ENCODE measurements at places on chromosomes 1 and 21.

DNA sequence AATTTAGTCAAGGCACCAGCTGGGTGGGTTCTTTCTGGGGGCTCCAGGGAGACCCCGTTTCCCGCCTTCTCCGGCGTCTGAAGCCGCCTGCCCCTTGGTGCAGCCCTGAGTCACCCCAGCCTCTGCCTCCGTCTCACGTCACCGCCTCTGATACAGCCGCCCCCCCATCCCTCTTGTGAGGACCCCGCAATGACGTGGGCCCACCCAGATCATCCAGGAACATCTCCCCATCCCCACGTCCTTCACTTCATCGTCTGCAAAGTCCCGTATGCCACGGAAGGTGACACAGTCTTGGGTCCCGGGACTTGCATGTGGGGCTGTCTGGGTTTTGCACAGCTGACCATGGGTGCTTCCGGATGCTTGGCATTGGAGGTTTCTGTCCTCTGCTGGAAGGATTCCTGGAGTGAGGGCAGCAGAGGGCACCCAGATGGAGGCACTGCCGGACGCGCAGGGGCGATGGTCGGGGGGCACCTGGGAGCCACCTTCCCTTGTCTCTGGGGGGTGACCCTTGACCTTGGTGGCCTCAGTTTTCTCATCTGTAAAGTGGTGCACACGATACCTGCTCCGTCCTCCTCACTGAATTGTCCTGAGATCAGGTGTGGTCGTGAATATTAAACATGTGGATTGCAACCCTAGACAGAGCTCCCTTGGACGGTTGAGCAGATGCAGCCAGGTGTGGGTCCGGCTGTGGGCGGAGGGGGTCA, 58.8 kb downstream of the PRKCZ start:
- no peak for DNase-seq

GRCh38 chr1:79617777-79618176, 611.2 kb upstream of the ADGRL4 start:
- DNase-seq: no peak

GRCh38 chr1:152739841-152740240, 18.0 kb upstream of the KPRP start:
- DNase-seq: no peak

DNA sequence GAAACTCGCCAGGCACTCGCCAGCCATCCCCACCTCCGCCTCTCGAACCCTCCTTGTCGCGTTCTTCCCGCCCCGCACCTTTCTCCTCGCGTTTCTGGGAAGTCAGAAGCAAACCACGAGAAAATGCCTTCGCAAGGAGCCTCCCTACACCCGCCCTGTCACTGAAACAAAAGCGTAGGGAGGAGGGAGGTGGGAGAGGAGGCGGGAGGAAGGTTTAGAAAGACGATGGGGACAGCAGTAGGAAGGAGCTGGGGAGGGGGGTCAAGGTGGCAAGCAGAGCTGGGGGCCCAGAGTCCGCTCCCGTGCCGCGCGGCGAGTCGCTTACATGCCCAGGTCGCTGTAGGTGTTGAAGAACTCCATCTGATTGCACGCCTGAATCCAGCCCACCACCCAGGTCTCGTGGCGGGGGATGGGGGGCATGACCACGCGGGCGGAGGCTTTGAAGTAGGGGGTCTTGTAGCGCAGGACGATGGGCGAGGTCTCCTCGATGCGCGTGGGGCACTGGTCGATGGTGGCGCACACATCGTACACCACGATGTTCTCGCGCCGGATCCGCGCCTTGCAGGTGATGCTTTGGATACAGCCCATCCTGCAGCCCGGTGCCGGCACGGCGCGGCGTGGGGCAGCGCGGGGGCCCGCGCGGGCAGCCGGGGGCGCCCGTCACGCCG, 1.0 kb downstream of the FAM78B start:
- no peak for DNase-seq

DNA sequence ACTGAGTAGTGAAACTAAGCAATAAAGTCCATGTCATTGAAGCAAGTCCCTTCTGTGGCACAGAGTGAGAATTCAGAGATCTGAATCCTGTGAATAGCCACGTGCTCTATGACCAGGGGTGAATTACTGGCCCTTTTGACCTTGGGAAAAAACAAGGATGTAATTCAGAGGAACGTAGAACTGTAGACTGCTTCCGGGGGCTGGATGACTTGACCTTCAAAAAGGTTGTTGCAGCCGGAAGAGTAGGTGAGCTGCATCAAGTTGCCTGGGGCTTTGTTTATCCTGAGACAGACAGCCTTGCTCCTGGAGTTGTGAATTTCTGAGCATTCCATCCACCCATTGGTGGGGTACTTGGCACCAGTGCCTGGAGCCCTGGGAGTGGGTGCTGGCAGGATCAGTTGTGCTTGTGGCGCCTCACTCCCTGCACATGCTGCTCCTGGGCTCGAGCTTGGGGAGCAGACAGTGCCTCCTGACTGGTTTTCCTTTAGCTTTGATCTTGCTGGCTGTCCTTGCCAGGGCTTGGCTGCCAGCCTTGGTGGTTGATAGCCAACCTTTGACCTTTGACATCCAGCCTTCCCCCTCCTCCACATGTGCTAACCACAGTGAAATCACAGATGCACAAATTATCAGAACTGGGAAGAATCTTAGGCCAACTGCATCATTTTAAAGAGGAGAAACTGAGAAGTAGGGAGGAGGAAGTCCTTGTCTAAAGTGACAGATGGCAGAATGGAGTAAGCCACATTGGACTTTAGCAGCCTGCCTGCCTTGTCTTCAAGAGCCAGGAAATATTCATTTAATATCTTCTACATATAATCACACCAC, 16.2 kb upstream of the MYOG start:
- no peak for DNase-seq

DNA sequence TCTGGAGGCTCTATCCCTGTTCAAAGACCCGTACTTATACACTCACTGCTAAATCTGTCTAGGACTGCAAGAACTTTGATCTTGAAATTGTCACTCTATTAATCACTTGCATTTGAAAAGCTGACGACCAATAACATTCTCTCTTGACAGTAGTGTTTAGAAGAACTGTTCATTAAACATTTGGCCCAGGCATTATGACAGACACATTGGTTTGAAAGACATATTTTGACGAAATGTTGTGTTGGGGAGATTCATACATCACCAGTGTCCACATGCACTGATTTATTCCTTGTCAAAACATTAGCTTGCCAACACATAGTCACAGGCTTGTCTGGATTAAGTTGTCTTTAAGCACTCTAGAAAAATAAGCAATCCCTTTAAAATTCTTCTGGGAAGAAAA, 951.3 kb downstream of the ADGRL2 start:
- DNase-seq: no peak

DNA sequence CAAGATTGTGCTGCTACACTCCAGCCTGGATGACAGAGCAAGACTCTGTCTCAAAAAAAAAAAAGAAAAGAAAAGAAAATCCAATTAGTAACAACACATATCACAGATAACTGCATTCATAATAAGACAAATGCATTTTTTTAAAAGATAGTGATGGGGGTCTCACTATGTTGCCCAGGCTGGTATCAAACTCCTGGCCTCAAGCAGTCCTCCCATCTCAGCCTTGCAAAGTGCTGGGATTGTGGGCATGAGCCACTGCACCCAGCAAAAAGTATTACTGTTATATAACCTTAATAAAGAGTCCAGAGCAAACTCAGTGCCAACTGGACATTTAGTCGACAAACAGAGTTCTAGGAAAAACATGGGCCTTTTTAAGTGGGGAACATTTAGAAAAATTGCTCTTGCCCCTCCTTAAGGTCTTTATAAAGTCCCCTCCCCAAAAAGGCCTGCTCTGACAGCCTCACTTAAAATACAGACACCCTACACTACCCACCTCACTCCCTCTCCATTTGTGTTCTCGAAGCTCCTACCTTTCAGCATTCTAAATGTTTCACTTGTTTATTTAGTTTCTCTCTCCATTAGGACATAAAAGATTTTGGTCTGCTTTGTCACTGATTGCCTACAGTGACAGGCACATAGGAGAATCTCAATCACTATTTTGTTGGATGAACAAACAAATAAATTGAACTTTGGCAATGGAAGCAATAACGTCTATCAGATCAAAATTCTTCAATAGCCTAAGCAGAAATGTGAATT, 7.5 kb downstream of the ABCB10 start:
- DNase-seq: no peak

DNA sequence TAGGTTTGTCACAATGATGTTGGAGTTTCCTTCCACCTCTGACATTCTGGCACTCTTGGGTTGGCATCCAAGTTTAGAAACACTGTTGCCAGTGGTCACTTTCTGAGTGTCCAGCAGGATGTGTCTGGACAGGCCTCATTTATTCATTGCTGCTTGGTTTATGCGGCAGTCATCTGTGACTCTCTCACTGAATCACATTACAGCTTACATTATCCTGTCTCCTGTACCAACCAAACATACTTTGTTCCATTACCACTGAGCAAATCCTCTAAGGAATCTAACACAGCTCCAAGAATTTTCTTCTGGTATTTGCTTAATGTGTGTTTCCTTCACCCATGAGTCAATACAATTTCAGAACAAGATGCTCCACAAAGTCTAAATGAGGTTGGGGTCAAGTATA, 19.9 kb downstream of the SGIP1 start:
- DNase-seq: no peak

DNA sequence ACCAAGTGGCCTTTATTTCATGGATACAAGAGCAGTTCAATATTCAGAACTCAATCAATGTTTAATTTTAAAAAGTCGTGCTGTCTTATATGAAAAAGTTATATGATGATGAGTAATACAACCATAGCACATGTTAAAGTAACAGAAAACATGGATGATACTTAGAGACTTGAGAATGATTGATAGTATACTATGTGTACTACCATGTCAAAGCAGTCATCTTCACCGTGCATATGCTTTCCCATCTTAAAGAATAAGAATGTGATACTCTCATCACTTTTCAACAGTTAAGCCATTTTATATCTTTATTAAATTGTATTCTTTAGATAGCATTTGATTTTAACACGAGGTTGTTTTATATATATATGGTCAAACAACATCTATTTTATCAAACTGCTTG, 535.9 kb upstream of the ADAMTS5 start:
- DNase-seq: no peak

- DNase-seq: no peak
Measured at GRCh38 chr1:160628799-160629263, 18.0 kb downstream of the SLAMF1 start.

DNA sequence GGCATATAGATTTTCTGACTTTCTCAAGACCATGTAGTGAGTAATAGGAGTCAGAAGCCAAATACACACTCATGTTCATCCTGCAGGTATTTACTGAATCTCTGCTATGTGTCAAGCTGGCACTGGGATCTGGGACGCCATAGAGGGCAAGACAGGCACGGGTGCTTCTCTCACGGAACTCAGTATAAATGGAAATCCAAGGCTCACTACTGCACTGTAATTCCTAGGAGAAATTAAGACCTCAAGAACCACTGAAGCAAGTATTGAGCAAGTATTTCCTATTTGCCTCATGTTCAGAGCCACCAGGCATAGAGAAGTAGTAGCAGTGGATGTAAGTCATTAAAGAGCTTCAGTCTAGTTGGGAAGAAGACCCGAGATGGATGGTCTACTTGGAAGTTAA, 38.9 kb downstream of the EIF2D start:
- no peak for DNase-seq

DNA sequence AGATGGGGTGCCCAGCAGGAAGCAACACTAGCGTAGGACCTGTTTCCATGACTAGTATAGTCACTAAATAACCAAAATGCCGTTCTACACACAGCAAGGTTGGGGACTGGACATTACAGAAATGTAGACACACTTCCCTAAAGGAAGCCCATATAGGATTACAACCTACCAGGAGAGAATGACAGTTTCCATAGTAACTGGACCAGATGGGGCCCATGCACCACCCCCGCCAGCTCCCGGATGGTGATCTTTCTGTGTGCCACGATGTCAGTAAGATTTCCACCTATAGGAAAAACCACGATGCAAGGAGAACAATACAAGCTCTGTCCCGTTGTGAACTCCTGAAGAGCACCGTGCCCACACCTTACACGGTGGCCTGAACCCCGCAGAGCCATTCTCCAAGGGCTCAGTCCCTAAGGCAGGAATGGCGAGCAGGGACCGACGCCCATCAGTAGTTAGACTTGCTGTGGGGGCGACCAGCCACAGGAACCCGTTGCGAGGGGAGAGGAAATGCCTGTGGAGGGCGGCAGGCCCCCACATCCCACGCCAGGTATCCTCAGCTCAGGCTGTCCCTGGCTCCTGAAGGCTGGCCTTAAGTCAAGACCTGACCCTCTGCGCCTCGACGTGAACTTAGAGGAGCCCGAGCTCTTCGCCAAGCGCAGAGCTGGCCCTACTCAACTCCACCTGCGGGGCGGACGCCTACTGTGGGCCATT, 13.6 kb upstream of the CEP85 start:
- DNase-seq: no peak

GRCh38 chr21:31538816-31539215, 120.7 kb upstream of the SOD1 start:
- DNase-seq: no peak

DNA sequence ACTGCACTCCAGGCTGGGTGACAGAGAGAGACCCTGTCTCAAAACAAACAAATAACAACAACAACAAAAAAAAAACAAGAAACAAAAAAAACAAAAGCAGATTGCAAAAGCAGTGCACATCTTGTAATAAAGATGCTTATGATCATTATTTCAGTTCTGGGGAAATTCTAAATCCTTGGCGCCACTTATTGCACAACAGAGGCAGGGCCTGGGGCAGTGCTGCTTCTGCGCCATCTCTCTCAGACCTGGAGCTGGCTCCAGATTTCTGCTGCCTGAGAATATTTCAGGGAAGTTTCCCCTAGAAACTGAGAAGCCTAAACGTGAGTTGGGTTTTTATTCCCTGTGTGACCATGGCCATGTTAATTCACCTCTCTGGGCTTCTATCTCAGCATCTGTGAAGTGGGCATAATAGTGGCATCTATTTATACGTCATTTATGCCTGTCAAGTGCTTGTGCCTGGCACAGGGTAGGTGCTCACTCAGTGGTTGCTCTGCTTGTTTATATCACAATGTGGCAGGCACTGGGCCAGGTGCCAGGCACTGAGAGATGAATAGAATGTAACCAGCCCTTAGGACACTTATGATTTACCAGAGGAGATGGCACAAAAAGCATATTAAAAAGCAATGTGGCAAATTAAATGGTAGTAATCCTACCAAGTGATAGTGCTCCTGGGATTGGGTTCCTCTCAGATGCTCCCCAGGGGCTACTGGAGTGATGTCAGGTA, 67.9 kb downstream of the MDM4 start:
- DNase-seq: no peak

DNA sequence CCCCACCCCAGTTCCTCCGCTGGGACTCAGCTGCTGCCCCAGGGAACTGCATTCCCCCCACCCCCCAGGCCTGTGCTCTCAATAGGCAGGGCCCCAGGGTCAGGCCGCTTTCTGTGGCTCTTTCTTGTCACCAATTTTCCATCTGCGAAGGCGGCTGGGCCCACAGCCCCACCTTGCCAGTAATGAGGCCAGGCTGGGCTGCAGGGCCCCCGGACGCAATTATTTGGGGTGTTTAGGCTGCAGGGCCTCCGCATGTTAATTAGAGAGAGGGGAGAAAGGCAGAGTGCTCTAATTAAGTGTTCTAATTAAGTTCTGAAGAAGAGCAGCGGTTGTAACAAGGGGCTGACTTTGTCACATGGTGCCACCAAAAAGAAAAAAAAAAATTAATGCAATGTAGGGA, 71.8 kb downstream of the EPHB2 start:
- DNase-seq: no peak
